ENCODE measurements at places on chromosomes 12 and 14.

DNA sequence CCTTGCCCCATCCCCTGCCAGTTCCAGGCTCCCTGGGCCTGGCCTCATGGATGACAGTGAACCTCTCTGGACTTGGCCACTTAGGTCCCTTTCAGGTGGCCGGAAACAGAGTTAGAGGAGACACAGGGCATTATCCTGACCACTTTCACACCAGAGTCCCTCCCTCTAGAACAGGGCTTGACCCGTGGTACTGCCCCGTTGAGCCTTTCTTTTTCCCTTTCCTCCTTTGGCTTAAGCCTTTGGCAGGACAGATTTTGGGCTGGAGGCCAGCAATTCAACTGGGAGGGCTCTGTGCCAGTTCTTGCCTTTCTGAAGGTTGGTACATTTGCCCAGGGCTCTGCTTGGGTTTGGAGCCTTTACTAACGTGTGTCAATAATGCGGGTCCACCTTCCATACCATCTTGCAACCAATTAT lies 22.8 kb downstream of the TPCN1 start:
- DNase-seq = no peak

DNA sequence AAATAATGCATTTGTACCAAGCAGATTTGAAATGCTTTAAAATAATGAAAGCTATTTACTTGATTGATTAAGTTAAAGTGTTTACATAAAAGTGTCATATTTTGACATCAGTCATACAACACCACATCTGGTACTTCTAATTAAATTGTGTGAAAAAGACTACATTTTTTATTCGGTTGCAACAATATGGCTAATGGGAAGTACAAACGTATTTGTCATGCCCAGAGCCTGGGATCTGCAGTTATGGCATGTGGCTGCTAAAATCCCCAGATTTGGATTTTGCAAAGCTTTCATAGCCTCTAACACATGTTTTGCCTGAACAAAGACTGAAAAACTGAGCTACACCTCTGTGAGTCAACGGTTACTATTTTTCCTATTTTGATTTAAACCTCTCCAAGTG lies 66.6 kb downstream of the LLPH start:
- DNase-seq = peak; percentile 75

GRCh38 chr12:106021516-106021915 lies 117.2 kb downstream of the NUAK1 start:
- DNase-seq = no peak

GRCh38 chr12:107090711-107091110 lies 2.6 kb downstream of the CRY1 start:
- DNase-seq = no peak

GRCh38 chr12:55074806-55075205 lies 51.4 kb upstream of the OR9K2 start:
- DNase-seq = no peak

GRCh38 chr12:115378291-115378690 lies 694.3 kb upstream of the TBX3 start:
- peak; percentile 42 for DNase-seq

DNA sequence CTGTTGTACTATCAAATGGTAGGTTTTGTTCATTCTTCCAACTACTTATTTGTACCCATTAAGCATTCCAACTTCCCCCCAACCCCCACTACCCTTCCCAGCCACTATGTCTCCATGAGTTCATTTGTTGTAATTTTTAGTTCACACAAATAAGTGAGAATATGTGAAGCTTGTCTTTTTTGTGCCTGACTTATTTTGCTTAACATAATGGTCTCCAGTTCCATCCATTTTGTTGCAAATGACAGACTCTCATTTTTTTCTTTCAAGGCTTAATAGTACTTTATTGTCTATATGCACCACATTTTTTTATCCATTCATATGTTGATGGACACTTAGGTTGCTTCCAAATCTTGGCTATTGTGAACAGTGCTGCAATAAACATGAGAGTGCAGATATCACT lies 86.2 kb downstream of the ALG10B start:
- no peak for DNase-seq

GRCh38 chr12:81450920-81451739 lies 308.0 kb downstream of the PPFIA2 start:
- DNase-seq = peak; percentile 71

- DNase-seq = peak; percentile 53
Measured at GRCh38 chr12:22981711-22982110, 356.7 kb downstream of the ETNK1 start.

DNA sequence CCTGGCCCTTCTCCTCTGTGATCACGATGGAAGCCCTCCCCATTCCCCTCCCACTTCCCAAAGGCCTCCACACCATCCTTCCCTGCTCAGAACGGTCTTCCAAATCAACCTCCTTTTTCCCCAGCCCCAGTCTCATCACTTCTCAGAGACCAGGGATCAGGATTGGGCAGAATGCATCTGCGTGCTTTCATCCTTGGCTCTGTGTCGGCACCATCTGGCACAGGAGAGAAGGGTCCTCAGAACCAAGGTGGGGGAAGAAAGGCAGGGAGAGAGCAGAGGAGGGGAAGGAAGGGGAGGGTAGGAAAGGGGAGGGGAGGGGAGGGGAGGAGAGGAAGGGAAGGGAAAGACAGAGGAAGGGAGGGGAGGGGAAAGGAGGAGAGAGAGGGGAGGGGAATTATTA lies 52.4 kb upstream of the FICD start:
- DNase-seq = no peak

- no peak for DNase-seq
Measured at GRCh38 chr14:48805315-48805714, 780.9 kb downstream of the RPS29 start.

- DNase-seq = peak; percentile 50
Measured at GRCh38 chr14:51996148-51996746, 6.9 kb downstream of the RTRAF start.

DNA sequence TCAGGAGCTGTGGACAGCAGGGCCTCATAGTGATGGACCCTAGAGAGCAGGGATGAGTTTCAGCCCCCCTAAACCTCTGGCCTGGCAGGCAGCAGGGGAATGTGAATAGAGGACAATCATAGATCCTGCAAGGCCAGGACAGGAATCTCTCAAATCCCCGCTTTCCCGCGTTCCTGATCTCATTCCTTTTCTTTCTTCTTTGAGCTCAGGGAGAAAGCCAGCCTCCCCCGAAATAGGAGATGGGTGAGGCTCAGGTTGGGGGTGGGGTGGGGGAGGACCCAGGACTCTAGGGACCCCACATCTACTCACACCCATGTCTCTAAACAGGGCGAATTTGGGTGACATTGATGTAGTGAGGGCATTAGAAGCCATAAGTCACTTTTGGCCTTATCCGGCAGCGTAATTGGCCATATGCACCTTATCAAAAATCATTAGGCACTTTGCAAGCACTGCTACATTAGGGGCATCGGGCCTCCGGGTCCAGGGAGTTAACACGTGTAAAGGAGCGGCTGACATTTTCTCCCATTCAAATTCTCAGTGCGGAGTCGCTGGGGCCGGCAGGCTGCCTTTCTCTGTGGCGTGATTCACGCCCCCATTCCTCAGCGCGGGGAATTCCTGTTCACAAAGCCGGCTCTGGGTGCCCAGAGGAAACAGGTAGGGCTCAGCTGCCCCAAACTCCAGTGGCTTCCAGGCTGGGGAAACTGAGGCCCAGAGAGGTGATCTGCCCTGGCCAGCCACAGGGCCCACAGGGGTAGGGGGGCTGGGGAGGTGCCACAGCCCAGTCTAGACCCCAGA lies 1.5 kb downstream of the LHX5 start:
- DNase-seq = no peak

DNA sequence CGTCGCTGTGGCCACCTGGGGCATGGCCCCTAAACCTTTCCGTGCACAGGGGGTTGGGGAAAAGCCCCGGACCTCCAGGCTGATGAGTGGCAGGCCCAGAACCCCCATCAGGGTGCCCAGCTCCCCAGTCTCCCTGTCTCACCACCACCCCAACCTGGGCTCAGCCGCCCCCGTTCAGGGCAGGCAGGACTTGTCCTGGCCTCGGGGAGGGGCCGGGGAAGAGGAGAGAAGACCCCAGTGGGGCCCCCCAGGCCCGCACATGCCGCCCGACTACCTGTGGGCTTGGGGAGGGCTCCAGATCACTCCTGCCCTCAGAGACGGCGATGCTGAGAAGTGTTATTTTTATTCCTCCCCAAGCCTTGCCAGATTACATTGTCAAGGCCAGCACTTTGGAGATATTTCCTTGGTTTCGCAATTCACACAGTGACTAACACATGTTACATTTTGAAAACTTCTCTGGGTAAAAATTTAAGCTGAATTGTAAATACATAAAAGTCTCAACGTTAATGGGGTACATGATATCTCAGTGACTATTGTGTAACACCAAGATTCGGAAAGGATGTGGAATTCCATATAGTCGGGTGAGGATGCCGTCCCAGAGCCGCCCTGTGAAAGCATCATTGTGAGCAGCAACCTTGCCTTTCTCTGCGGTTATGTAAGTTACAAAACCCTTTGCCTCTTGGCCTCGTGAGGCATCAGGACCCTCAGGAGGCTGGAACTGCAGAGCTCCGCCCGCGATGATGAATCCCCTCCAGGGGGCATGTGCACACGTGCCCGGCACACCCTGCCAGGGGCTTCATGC lies 85.6 kb upstream of the DIO3 start:
- DNase-seq = peak; percentile 63

DNA sequence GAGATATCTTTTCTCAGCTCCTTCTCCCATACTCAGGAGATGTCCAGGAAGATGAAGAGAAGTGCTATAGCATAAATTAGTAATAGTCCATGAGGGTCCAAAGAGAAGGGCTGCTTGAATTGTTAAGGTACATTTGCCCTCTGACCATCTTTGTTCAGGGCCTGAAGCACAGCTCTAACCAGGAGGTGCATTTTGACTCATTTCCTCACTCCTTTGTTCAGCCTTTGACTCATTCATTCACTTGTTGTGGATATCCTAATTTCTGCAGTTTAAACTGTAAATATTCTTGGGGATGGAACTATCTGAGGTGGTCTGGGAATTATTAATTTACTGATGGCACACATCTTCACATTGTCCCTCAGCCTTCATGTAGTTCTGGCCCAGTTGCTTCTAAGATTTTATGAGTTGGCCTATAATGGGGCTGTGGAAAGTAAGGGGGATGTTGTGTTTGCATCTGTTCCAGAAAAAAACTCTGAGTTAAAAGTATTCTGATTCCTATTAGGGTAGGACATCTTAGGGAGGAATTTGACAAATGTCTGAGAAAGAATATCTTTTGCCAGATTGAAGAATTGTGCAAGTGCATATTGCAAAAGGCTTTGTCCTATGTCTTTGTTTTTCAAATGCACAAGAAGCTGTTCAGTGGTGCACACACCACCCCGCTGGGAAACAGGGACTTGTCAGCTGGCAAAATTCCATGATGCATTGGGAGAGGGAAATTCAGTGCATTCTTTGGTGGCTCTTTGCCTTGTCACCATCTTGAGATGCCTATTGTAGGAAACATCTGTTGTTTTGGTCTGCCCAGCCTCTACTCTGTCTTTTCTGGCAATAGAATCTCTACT lies 22.1 kb downstream of the SMOC1 start:
- no peak for DNase-seq

DNA sequence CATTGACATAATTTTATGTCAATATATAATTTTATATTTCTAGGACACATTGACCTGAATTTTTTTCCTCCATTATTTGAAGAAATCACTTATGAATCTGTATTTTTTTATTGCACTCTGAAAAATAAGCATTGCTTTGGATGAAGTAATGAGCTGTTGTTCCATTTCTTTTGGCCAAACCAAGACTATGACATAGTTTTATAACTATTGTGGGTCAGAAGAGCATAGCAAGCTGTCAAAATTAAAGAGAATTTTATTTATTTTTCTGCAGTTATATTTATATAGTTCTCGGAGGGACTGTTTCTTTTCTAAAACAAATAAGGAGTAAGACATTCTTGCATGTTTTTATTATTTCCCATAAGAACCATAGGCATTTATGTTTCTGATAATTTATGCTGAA lies 8.5 kb downstream of the C12orf75 start:
- DNase-seq = no peak

GRCh38 chr12:25759752-25760151 lies 198.7 kb upstream of the RASSF8 start:
- peak; percentile 43 for DNase-seq

- peak; percentile 15 for DNase-seq
Measured at GRCh38 chr12:102958073-102958829, 777 bp downstream of the ASCL1 start.

All from fibroblast of upper back skin (primary cell).